ENCODE measurements at places on chromosomes 5 and 9.

GRCh38 chr5:1253456-1254105 lies 28.4 kb downstream of the SLC6A18 start:
- DNase-seq, result no peak

DNA sequence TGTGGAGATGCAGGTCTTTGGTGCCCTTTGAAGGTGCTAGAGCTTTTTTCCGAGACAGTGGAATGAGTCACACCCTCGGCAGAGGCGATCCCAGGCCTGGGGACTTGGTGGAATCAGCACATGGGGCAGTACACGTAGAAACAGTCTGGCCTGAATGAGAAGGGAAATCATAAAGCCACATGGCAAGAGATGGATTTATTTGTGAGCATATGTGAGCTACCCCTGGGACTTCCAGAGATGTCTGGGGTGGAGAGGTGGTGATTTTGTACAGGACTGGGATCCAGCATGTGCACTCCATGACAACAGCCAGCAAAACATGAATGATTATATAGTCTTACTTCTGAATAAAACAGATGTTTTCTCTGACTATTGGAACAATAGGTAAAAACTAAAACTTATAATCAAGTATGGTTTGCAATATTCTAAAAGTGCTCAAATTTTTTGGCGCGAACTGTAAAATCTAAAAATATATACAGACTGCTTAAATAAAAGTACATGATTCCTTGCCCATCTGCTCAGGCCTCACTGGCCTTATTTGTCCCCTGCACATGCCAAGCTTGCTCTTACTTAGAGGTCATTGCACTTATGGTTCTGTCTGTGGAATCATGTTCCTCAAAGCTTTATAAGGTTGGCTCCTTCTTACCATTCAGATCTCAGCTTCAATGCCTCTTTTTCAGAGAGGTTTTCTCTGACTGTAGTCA lies 54.7 kb upstream of the SMARCA2 start:
- no peak for DNase-seq

- DNase-seq, result no peak
Measured at GRCh38 chr5:148104226-148104625, 40.4 kb downstream of the SPINK5 start.

DNA sequence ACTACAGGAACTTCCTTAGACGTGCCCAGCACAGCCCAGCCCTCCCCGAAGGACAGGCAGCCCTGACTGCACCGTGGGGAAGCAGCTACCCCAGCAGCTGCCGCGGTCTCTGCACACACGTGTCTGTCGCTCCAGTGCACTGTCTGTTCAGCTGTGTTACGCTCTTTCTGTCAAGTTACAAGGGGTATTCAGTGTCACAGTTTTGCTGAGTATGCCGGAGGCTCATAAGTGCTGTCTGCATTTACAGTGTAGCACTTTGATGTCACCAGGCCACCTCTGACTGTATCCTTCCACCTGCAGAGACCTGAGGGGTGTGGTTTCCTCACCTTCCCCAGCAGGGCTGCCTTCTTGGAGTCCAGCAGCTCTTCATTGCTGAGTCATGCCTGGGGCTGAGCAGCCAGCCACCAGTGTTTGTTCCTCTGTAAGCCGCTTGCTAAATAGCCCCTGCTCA lies 126.8 kb downstream of the EHMT1 start:
- no peak for DNase-seq

GRCh38 chr5:157100140-157100679 lies 8.6 kb downstream of the HAVCR2 start:
- DNase-seq, result no peak

DNA sequence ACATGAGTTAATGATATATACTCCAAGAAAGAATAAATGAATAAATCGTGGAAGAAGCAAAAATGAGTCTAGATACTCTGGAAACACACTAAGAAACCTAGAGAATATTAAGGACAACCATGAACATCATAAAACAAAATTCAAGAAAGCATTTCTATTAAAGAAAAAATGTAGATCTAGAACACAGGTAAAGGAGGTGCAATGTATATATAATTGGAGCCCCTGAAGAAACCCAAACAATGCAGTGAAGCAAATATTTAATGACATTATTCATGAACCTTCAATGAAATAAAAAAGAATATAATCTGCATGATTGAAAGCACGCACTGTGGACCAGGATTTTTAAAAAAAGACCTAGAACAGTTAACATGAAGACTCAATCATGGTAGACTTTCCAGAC lies 150.1 kb downstream of the ATPSCKMT start:
- DNase-seq, result no peak

DNA sequence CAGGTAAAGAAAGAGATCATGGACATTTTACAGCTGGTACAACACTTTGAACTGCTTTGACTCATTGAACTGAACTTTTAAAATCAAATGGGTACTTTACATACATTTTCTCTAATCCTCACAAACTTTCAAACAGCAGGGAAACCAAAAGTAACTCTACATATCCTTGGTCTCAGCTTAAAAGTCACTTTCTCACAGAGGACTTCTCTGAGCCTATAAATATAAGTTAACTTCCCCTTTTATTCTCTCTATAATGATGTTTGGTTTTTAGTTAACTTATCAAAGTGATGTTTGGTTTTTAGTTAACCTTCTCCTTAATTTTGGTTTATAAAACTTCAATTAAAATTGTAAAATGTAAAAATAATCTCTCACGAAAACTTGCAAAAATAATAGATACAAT lies 209.8 kb downstream of the MCTP1 start:
- DNase-seq, result no peak

GRCh38 chr5:160347448-160347847 lies 23.0 kb downstream of the C1QTNF2 start:
- DNase-seq, result no peak

- DNase-seq, result no peak
Measured at GRCh38 chr9:105676351-105676923, 14.2 kb downstream of the TAL2 start.

- DNase-seq, result no peak
Measured at GRCh38 chr5:122368510-122369251, 56.6 kb downstream of the SNCAIP start.

DNA sequence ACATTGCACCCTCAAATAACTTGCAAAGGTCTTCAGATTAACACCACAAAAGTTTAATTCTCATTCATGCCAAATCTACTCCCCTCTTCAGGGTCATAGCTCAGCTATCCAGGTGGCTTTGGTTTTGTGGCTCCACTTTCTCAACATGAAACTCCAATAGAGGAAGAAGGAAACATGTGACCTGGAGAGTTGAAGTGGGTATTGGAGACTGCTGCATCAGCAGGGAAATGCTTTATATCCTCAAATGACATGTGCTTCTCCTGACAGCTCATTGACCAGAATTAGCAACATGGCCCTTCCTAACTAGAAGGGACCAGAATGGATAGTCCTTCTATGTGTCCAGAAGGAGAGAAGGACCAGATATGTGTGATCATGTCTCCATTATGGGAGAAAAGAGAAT lies 73.6 kb downstream of the TLR4 start:
- DNase-seq, result no peak

DNA sequence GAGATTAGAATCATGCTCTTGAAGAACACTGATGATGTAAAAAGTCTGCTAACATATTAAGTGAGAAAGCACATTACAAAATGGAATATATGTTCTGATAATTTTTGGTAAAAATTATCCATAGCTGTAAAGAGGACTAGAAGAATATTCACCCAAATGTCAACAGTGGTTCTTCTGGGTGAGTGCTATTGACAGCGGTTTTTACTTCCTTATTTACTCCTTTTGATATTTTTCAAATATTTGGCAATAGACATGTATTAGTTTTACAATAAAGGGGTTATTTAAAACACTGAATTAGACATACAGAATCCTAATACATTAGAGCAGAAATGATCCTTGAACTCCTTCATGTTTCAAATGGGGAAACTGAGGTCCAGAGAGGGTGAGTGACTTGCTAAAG lies 26.9 kb upstream of the MEGF9 start:
- no peak for DNase-seq

DNA sequence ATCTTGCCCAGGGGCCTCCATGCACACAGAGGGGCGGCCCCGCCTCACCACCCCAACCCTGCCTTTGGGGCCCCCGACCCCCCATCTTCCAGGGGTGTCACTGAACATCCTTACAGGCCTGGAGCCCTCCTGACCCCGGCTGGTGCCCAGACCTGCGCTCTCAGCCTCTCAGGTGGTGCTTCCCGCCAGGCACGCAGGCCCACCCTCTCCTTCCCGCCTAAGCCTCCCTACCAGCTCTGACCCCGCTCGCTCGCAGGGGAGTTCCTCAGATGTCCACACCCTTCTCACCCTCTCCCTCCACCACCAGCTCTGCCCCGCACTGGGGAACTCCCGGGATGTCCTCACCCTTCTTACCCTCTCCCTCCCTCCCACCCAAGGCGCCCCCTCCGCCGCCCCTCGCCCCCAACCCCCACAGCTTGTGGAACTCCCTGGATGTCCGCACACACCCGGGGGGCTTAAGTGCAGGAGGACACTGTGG lies 12.3 kb upstream of the QRFP start:
- DNase-seq, result no peak

GRCh38 chr5:75053304-75054133 lies 1.2 kb upstream of the GCNT4 start:
- DNase-seq, result peak; percentile 58

DNA sequence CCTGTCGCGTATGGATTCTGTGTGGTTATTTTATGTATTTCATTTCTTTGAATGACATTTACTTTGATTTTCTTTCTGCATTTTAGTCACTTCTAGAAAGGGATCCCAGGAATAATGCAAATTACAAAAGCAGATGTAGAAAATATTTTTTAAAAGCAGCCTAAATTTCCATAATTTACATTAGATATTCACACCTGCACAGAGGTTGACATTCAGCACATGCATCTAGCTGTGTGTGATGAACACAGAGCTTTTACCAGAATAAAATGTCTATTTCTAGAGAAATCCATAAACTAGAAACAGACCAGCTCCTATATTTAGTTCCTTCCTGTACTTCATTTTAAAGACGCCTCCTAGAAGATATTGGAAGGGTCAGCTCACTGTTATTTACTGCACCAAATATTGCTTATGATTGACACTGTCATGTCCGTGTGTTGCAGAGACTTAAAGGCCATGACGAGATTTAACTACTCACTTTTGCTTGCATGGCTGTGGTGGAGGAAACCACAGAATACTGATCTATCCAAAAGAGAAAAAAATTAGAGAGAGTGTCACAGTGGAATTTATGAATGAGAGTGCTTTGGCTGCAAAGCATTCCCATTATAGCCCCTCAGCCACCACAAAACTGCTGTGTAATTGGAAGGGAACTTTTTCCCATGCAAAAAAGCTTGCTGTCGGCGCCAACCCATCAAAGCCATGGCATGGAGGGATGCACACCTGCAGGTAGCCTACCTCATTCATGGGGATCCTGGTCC lies 58.1 kb downstream of the EBF1 start:
- no peak for DNase-seq

GRCh38 chr9:98428454-98428853 lies 173.0 kb upstream of the TBC1D2 start:
- DNase-seq, result no peak

DNA sequence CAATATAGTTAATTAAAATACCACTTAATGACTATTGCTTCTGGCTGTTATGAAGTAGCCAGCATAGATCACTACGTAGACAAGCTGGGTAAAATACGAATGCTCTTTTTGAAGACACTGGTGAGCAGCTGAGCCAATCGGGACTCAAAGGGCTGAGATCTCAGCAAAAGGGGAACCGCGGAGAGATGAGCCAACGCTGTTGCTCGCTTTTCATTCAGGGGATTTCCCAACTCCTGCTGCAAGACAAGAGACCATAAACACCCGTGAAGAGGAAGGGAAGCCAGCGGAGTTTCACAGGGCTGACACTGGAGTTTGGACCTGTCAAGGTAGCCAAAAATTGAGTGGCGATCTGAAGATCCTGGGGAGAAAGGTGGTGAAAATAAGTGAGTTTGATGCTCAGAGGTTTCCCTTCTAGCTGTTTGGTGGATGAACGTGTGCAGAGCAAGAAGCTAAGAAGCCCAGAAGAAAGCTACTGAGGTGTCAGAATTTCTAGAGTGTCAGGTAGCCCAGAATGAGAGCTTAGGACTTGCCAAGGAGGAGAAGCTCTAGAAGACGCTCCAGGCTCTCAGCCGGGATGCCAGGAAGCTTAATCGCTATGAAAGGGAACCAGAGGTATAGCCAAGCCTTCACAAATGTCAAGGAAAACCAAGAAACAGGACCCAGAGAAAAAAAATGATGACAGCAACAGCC lies 79.6 kb upstream of the RNU6ATAC start:
- DNase-seq, result peak; percentile 10

DNA sequence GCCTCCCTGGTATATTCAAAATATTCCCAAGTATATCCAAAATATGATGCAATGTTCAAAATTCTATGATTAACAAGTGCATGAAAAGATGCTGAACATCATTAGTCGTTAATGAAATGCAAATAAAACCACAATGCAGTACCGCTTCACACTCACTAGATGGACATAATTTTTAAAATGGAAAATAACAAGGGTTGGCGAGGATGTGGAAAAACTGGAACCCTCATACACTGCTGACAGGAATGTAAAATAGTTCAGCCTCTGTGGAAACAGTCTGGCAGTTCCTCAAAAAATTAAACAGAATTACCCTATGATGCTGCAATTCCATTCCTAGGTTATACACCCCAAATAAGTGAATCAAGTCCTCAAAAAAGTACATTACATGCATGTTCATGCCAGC lies 36.1 kb upstream of the MYOT start:
- DNase-seq, result no peak

GRCh38 chr9:4313144-4313543 lies 13.3 kb upstream of the GLIS3 start:
- DNase-seq, result no peak

- no peak for DNase-seq
Measured at GRCh38 chr5:69493396-69494133, 975 bp downstream of the OCLN start.

GRCh38 chr5:58056546-58056945 lies 403.3 kb downstream of the PLK2 start:
- no peak for DNase-seq

DNA sequence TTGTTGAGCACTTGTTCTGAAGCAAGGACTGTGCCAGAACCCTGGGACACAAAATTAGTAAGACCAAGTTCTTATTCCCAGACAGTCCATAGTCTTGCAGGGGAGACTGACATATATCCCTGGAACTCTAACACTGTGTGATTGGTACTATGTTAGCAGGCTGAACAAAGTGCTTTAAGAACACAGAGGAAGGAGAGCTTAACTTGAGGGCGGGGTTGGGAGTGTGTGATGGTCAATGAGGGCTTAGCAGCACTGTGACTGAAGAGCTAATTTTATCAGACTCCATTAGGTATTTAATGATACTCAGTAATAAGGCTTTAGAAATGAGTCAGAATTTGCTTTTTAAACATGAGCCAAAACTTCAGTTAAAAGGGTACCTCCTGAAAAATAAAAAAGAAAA lies 14.9 kb upstream of the SPATA24 start:
- DNase-seq, result no peak
